ENCODE measurements at places on chromosomes 7 and 10.

DNA sequence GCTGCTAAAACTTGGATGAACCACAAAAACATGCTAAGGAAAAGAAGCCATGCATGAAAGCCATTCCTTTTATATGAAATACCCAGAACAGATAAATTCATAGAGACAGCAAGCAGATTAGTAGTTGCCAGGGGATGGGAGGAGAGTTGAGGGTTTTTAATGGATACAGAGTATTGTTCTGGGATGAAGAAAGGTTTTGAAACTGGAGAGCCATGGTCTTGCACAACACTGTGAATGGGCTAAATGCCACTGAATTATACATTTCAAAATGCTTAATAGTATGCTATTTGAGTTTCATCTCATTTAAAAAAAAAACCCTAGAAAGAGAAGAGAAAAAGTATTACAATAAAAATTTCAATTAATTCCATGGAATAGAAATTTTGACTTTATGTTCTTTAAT lies 154.3 kb downstream of the GNAT3 start:
- DNase-seq = no peak

GRCh38 chr7:11792166-11792565 lies 39.8 kb downstream of the THSD7A start:
- no peak for DNase-seq

GRCh38 chr10:21314906-21315644 lies 210.4 kb downstream of the SKIDA1 start:
- DNase-seq = no peak

- DNase-seq = no peak
Observed at GRCh38 chr10:45585131-45585530, 87.4 kb downstream of the ZFAND4 start.

- no peak for DNase-seq
Observed at GRCh38 chr7:111164442-111164841, 73.5 kb downstream of the LRRN3 start.

- no peak for DNase-seq
Observed at GRCh38 chr10:132681858-132682755, 103.8 kb downstream of the NKX6-2 start.

- no peak for DNase-seq
Observed at GRCh38 chr10:48382982-48383381, 76.5 kb downstream of the MAPK8 start.

GRCh38 chr10:12177642-12178041 lies 18.0 kb downstream of the NUDT5 start:
- DNase-seq = no peak

DNA sequence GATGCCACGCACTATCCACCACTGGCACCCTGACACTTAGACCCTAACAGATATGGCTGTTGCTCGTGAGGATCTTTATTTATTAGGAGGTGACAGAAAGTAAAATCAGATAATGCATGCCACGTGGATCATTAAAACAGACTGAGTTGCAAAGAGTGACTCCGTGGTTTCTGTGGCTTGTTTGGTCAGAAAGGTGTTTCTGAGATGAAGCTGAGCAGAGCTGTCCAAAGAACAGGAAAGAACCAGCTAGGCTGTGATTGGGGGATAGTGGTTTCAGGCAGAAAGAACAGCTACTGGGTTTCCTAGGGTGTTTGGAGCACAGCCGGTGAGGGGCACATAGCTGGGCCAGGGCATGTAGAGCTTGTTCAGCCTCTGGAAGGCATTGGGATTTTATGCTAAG lies 34.4 kb downstream of the CSGALNACT2 start:
- DNase-seq = no peak

- no peak for DNase-seq
Observed at GRCh38 chr7:1237704-1238255, 5.1 kb downstream of the UNCX start.

- no peak for DNase-seq
Observed at GRCh38 chr10:95605163-95605562, 44.0 kb upstream of the SORBS1 start.

- DNase-seq = no peak
Observed at GRCh38 chr7:87267239-87267900, 47.8 kb upstream of the TMEM243 start.

DNA sequence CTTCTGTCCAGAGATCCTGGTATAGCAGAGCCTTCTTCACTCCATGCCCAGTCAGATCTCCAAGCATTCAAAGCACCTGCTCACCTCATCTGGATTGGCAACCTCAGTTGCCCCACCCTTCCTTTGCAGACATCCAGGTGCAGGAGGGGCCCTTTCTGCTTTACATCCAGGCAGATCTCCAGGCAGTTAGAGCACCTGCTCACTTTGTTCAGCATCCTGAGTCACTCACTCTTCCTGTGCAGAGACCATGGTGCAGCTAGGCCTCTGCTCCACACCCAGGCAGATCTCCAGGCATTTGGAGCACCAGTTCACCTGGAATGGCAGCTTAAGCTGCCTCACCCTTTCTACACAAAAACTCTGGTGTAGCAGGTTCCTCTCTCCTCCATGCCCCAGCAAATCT lies 153.1 kb downstream of the CDK14 start:
- no peak for DNase-seq

- no peak for DNase-seq
Observed at GRCh38 chr7:82859106-82859850, 303.4 kb downstream of the PCLO start.

DNA sequence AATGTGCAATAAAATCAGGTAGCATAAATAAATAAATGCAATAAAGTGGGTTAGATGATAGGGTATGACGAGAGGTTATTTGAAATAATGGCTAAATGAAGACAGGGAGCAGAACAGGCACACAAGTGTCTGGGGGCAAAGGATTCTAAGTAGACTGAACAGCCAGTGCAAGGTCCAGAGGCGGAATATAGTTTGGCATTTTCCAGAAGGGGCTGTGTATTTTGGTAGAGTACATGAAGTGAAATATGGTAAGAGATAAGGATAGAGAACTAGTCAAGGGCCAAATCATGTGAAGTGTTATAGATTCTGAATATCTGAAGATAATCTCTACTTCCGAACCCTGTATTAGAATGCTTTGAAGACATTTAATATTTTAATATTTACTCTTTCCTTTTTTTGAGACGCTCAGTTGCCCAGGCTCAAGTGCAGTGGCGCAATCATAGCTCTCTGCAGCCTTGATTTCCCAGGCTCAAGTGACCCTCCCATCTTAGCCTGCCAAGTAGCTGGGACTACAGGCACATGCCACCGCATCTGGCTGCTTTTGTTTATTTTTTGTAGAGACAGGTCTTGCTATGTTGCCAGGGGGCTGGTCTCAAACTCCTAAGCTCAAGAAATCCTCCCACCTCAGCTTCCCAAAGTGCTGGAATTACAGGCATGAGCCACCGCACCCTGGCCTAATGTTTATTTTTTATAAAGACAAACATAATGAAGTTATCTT lies 44.4 kb upstream of the CD36 start:
- DNase-seq = no peak

DNA sequence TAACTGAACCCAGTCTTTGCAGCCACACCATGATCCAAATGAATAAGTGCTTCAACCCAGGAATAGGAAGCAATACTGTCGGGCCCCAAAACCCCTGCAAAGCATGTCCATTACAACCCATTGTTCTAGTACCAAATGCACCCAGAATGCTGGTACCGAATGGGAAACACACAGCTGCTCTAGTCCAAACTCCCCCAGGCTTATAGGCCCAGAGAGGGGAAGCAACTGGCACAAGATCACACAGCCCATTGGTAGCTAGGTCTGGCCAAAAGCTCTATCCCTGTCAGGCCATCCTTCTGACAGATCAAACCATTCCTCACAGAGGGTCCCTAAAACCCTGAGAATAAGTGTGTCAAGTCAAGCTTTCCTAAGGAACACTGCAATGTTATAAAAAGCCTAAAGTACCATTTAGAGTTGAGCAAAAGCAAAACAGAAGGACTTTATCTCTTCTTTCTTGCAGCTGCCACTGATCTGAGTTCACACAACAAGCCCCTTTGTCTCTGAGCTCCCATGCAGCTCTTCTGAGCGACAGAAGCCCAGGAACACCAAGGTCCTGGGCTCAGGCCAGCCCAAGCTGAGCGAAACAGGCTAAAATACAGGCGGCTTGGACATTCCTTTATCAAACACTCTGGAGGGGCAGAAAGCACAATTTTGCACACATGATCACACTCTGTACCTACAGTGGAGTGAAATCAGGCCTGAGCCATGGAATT lies 116.7 kb downstream of the SGMS1 start:
- no peak for DNase-seq

GRCh38 chr7:70923181-70923845 lies 208.6 kb upstream of the GALNT17 start:
- peak; percentile 3 for DNase-seq

- no peak for DNase-seq
Observed at GRCh38 chr7:38411404-38411803, 138.0 kb upstream of the TARP start.

DNA sequence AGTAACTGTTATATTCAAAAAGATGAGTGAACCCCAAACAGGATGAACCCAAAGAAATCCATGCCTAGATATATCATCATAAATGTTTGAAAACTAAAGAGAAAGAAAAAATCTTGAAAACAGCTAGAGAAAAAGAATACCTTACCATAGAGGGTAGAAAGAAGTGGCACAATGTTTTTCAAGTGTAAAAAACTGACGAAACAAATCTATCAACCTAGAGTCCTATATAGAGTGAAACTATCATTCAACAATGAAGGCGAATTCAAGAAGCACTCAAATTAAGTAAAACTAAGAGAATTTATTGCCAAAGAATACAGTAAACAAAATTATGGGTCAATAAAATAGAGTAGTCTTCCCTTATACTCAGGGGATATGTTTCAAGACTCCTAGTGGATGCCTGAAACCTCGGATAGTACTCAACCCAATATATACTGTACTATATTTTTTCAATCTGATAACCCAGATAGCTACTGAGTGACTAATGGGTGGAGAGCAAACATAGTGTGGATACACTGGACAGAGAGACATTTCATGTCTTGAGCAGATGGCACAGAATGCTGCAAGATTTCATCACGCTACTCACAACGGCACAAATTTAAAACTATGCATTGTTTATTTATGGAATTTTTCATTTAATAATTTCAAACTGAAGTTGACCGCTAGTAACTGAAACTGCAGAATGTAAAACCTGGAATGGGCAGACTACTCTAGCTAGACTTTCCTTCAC lies 52.6 kb upstream of the TMEM106B start:
- no peak for DNase-seq

GRCh38 chr10:5947471-5948207 lies 29.7 kb downstream of the IL15RA start:
- DNase-seq = no peak

DNA sequence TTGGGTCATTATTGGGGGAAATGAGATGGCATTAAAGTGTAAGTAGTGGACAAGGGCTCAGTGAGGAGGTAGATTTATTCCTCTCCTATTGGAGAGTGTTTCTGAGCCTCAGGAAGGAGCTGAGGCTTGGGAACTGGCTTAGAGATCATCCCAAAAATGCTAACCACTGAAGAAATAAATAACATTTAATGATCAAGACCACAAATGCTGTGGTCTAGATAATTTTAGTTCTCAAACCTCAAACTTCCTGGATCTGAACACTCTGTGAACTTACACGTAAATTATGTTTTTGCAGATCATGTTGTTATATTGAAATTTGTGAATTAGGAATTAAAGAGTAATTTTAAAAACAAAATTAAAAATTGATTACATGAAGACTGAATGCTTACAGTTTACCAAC lies 27.3 kb downstream of the MDFIC start:
- no peak for DNase-seq

DNA sequence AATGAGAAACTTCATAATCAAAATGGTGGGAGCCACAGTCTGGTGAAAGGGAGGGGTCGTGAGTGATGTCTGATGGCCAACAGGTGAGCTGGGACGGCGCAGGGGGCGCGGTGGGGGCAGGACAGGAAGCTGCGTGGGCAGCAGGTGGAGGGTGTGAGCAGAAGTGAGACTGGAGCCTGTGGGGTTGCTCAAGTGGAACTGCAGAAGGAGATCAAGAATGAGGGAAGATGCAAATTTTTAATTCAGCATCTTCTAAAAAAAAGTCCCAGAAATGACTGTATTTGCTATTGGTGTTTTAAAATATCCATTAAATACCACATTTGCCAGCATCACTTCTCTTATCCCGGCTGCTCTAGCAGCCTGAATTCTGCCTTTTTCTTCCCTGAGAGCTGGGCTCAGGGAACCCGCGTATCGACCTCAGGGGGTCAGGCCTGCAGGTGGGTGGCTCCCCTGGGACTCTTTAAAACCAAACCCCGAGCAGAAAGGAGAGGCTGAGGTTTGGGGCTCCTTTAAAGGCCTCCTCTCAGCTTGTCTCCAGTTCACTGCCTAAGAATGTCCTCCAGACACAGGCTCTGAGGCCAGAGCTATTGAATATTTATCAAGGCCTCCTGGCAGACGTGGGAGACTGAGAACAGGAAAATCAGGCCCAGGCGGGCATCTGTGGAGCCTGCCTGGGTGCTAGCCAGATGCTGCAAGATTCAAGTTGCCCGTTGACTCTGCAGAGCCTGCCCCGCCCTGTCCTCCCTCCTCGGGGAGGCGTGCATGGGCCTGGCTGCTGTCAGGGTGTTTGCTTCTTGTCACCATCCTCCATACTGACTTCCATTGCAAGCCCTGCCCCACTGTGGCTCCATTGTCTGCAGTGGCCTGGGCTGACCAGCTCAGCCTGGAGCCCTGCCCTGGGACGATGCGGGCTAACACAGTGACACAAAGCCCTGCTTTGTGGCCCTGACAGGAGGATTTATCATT lies 53.9 kb downstream of the SYPL1 start:
- DNase-seq = peak; percentile 86

- no peak for DNase-seq
Observed at GRCh38 chr7:137981175-137981574, 20.7 kb downstream of the CREB3L2 start.

GRCh38 chr10:112802411-112803022 lies 147.5 kb upstream of the TCF7L2 start:
- DNase-seq = no peak

GRCh38 chr10:89248990-89249389 lies 2.6 kb downstream of the LIPA start:
- no peak for DNase-seq

DNA sequence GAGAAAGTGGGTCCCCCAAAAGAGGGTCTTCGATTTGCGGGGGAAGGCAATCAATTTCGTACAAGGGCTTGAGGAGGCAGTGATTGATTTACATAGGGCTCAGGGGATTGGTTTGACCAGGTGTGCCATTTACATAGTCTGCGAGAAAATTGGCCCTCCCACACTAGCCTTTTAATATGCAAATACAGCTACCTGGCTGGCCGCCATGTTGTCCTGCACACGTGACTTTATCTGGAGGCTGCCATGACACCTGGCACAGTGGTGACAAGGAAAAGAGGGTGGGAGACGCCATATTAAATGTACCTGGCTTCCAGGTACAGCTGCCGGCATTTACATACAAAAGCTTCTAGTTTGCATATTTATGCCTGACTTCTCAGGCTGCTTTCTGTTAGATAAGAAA lies 1577.2 kb upstream of the LRRTM3 start:
- DNase-seq = no peak

All from hypothalamus (tissue), 51 donors.